SHP77 (cell line): ENCODE measurements at places on chromosomes 11 and 22.

DNA sequence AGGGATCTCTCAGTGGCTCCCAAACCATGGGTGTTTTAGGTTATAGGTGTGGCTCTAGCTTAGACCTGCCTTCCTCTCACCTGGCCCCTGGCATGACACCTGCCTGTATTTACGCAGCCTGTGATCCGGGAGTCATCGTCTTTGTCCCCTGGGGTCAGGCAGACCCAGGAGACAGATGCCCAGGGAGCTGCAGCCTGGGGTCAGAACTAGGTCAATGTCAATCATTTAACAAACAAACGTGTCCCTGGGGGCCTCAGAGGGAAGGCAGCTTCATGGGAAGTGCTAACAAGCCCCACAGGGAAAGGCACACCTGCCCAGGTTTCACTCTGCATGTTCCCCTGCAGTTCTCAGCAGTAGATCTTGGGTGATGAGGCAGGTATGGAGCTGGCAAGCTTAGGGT lies 12.0 kb downstream of the BACE1-AS start:
- DNase-seq, result no peak

DNA sequence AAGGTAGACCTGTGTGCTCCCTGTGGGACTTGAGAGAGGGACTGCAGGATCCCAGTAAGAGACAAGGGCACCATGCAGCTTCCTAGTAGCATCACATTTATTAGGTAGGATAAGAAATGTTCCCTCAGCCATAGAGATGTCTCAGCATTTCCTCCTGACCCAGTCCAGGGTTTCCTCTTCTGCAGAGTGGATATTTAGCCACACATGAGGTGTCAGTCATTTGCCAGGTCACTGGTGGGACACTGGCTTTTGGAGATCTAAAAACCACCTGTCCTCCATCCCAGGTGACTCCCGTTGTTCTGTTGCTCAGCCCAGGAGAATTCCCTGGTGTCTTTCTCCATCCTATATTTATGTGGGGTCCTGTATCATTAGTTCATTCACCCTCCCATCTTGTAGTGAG lies 117.5 kb upstream of the NNMT start:
- no peak for DNase-seq

DNA sequence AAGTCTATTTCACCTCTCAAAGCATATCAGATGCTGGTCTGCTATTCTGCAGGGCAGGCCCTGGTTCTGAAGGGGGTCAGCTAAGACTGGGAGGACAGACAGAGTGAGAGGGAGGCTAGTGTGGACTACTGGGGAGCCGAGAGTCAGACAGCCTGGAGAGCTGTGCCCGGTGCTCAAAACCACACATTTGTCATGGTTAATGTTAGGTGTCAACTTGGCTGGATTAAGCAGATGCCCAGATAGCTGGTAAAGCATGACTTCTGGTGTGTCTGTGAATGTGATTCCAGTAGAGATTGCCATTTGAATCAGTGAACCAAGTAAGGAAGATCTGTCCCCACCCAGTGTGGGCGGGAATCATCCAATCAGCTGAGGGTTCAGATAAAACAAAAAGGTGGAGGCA lies 102.6 kb downstream of the SNX19 start:
- DNase-seq, result no peak

GRCh38 chr11:115984228-115984627 lies 480.0 kb upstream of the CADM1 start:
- DNase-seq, result no peak

DNA sequence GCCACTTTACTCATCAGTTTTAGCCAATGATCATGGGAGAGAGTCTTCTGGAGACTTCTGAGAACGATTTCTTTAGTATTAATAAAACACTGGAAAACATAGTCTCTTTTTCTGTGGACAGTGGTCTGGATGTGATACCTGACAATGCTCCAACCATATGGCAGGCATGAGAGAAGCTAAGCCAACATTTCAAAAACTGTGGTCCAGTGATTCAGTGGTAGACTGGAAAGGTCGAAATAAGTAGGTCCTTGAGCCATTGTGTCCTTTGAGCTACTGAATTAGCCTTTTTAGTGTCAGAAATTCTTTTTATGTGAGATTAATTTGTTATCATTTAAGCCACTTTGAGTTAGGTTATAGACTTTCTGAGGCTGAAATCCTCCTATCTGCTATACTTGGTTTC lies 197.7 kb upstream of the CTSC start:
- no peak for DNase-seq

DNA sequence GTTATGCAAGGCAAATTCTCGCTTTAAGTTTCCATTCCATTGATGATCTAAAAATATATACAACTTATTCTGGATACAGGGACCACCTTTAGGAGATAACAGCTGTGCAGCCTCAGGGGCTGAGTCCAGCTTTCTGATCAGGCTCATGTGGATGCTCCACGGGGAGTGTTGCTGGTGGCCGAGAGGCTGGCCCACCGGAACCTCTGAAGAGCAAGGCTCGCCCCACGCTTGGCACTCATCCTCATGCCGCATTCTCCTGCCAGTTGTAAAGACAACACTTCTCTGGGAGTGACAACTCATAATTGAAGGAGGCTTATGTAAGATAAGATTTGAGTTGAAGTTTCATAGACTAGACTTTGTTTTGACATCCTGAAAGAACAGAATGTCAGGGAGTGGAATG lies 123.5 kb downstream of the MPPED1 start:
- DNase-seq, result no peak

GRCh38 chr11:7689239-7689638 lies 15.9 kb upstream of the CYB5R2 start:
- no peak for DNase-seq

DNA sequence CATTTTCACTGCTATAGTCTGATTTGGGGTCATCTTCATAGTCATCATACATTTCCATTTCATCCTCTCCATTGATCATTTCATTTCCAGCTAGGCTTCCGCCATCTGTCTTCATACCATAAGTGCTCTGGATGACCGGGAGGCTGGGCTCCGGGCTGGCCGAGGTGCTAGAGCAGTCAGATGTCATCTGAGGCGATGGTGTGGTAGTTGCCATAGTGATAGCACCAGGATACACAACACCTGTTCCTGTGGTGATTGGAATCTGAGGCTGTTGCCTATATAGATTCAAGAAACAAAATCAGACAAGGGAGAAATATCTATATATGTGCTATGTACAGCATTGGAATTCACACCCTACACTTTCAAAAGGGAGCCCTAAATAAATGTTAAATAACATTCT lies 383.5 kb downstream of the SOX6 start:
- no peak for DNase-seq

GRCh38 chr11:113019711-113020110 lies 58.5 kb downstream of the NCAM1 start:
- no peak for DNase-seq

DNA sequence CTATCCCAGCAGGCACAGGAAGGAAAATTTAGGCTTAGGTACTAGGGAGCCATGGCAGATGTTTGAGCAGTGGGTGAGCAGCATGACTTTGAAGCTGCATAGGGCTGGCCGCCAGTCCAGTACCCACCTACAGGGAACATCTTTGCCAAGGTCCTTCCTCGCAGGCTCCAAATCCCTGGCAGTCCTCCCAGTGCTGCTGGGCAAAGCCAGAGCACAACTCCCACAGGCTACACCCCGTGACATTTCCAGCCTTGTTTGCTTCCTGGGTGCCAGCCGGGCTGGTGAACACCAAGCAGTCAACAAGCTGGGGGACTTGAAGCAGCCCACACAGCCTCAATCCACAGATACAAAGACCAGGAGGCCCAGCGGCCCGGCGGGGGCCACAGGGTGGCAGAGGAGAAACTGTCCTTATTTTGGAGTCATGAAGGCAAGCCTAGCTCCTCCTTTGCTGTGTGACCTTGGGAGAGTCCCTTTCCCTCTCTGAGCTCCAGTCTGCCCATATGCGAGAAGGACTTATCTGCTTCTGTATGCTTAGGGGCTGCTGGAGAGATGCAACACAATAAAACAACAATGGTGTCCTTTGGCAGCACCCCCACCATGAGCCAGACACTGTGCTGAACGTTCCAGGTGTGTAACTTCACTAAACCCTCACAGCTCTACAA lies 28.0 kb downstream of the TPST2 start:
- no peak for DNase-seq
